ENCODE measurements at places on chromosomes 7 and 10. TPM values are rescaled to one million over a fixed set of nuclear protein-coding genes. Genes with fewer than 3 reads are reported as not detected.

HOXA6 gene
- 2.6 TPM for total RNA-seq

COBL gene
- total RNA-seq = not detected

SLC26A5 gene
- total RNA-seq = not detected

ERVW-1 gene
- not detected for total RNA-seq

EGR2 gene
- total RNA-seq = not detected

ARHGAP22 gene
- total RNA-seq = 29.9 TPM

PITRM1 gene
- total RNA-seq = 59.9 TPM

ENKUR gene
- total RNA-seq = not detected
